ENCODE measurements at places on chromosomes 3 and 15.
A peak's percentile ranks its signal among the peaks of the same experiment; 100 is the strongest.

- no peak for DNase-seq
Observed at GRCh38 chr15:87569581-87569980, 687.0 kb downstream of the NTRK3 start.

DNA sequence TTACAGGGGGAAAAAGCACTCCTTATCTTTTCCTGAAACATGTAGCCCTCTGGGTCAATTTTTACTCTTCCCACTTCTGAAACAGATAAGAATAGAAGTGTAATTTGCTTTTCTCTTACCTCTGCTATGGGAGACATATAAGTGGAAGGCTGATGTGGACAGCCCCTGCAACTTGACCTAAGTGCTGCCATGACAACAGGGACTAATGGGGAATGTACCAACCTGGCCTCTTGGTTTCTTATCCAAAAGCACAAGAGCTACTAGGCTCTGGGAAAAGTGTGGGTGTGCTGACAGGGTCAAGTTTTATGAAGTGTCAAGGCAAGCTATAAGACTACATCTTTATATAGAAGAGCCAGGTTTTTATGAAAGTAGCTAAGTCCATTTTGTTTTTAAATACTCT, 1246.5 kb downstream of the OTOL1 start:
- DNase-seq: no peak

- DNase-seq: peak; percentile 49
Observed at GRCh38 chr3:177777699-177778098, 580.4 kb upstream of the TBL1XR1 start.

DNA sequence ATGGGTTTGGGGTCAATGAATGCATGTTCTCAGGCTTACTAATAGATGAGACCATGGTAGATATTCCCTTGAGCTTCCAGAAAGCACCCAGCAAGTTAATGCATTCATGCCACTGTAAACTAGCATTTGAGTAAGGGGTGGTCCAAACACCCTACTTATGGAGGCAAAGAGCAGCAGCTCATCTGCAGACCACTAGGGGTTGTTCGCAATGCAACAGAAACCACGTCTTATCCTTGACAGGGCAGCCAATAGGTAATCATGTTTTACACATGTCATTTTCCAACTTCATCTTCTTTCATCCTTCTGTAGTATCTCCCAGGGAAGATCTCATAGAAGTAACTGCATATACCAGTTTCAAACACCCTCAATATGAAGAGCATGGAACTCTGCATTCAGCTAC, 330.2 kb downstream of the RORA start:
- no peak for DNase-seq

- DNase-seq: no peak
Observed at GRCh38 chr15:65917936-65918335, 48.6 kb downstream of the RAB11A start.

GRCh38 chr3:30324587-30324986, 281.8 kb upstream of the TGFBR2 start:
- DNase-seq: no peak

- no peak for DNase-seq
Observed at GRCh38 chr3:161272524-161272923, 51.4 kb downstream of the NMD3 start.
